ENCODE measurements at places on chromosomes 13 and 19. TPM values are rescaled to one million over a fixed set of nuclear protein-coding genes. Genes with fewer than 3 reads are reported as not detected.

The ZBTB32 gene
- total RNA-seq: 0.33 TPM

The ZIM2 gene
- total RNA-seq: not detected

The C1QTNF9 gene
- total RNA-seq: 2.0 TPM

The PSG2 gene
- not detected for total RNA-seq

The LPAR6 gene
- total RNA-seq: 46.5 TPM

The PRKD2 gene
- 28.2 TPM for total RNA-seq

The CPT1C gene
- total RNA-seq: 2.6 TPM

The TMEM86B gene
- total RNA-seq: not detected

The RFPL4A gene
- not detected for total RNA-seq

The MAB21L1 gene
- 2.6 TPM for total RNA-seq

Measured in subcutaneous adipose tissue (tissue), 4 donors.